Cardiac atrium fibroblast (primary cell): ENCODE measurements at places on chromosomes 7 and 10. TPM values are rescaled to one million over a fixed set of nuclear protein-coding genes. Genes with fewer than 3 reads are reported as not detected.

The C10orf105 gene
- total RNA-seq: not detected in 2 replicates

The TRIM50 gene
- total RNA-seq: not detected in 2 replicates

The MEOX2 gene
- total RNA-seq: 0.81 and 1.8 TPM in 2 replicates

The DDC gene
- total RNA-seq: not detected in 2 replicates

The CELF2 gene
- 11.9 and 23.0 TPM in 2 replicates for total RNA-seq

The HOXA2 gene
- not detected in 2 replicates for total RNA-seq

The TDRD1 gene
- 0.16 and 1.1 TPM in 2 replicates for total RNA-seq

The FANK1 gene
- 1.3 and 2.5 TPM in 2 replicates for total RNA-seq

The NYAP1 gene
- total RNA-seq: 2.4 and 7.0 TPM in 2 replicates

The SFTPA1 gene
- total RNA-seq: not detected in 2 replicates

The RSPH10B2 gene
- not detected in 2 replicates for total RNA-seq

The SFTPD gene
- total RNA-seq: 0.36 TPM in 1 of 2 replicates, not detected in the other

The ANKRD61 gene
- not detected in 2 replicates for total RNA-seq

The TMEM106B gene
- 39.5 and 45.0 TPM in 2 replicates for total RNA-seq

The CDHR3 gene
- 1.4 and 2.3 TPM in 2 replicates for total RNA-seq

The SGMS1 gene
- total RNA-seq: 46.0 and 46.5 TPM in 2 replicates
